ENCODE measurements at places on chromosomes 12 and 14.

GRCh38 chr14:105622329-105622955, 96.1 kb downstream of the TMEM121 start:
- H3K36me3 ChIP-seq = no peaks in the 10 kb centered on the region
- H3K27me3 ChIP-seq = no peaks in the 10 kb centered on the region

DNA sequence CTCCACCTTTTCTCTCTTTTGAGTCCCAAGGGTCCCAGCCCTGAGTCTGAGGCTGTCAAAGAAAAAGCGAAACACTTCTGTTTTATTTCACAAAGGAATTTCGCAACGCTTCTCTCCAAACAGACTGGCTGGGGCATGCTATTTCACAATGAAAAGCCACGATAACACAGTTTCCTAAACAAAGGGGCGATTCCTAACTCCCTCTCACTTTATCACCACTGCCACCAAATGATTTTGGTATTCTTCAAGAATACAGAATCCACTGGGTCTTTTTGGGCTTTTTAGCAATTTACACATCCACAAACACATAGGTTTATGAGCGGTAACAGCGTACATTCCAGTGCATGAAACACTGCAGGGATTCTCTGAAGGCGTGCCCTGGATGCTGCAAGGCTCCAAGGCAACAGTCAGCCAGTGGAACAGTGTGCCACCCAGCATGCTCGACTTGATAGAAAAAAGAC, 161.2 kb downstream of the DAD1 start:
- H3K4me3 ChIP-seq = no peak overlapping the region
- peak; percentile 64 for DNase-seq
- H3K36me3 ChIP-seq = no peaks in the 10 kb centered on the region
- no peaks in the 10 kb centered on the region for H3K27me3 ChIP-seq
- no peak overlapping the region for H3K27ac ChIP-seq

- no peaks in the 10 kb centered on the region for H3K27me3 ChIP-seq
- no peak for DNase-seq
- no peak overlapping the region for H3K4me3 ChIP-seq
- H3K4me1 ChIP-seq = no peaks in the 10 kb centered on the region
Measured at GRCh38 chr12:129903092-129903945, 506 bp downstream of the TMEM132D start.

- no peaks in the 10 kb centered on the region for H3K27me3 ChIP-seq
- no peaks in the 10 kb centered on the region for H3K4me1 ChIP-seq
- no peak overlapping the region for H3K27ac ChIP-seq
- DNase-seq = no peak
- H3K4me3 ChIP-seq = no peak overlapping the region
Measured at GRCh38 chr14:39229601-39230110, 4.1 kb upstream of the MIA2 start.

DNA sequence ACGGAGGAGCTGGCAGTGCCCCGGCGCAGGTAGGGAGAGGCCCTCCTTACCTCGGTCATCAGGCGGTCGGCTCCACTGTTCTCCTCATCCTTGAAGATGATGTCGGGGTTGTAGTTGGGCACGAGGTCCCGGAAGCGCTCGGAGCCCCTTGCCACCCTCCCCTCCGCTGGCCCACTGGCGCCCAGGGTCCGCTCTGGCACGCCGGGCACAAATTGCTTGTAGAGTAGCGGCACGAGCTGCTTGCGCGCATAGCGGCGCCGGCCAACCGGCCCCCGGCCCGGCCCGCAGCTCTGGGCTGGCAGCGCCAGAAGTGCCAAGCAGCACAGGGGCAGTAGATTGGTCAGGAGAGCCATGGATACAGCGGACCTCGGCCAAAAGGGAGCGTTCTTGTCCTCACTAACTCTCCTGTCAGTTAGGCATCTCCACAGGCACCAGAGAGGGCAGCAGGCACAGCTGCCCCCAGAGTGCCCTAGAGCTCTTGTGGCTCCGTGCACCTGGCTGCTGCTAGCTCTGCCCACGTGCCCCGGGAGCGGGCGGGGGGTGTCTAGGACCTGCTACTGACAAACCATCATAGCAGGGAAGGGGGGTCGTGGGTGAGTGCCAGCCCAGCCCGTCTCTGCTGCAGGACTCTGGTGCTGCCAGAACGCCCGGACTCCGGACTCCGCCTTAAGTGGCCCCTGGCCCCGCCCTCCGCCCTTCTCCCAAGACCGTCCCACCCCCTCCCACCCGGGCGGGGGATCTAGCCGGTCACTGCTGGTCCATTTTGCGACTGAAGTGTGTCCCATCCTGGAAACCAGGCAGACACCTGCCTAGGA, at the start of gene DHH:
TSS of gene DHH (minus strand) at position 642 of the 815 bp plus-strand sequence. CDS start at position 353, 289 bp downstream.
- peaks cover 51% of the 10 kb centered on the region for H3K4me1 ChIP-seq
- no peaks in the 10 kb centered on the region for H3K27me3 ChIP-seq
- H3K27ac ChIP-seq = no peak within 1 kb of the TSS
- peaks cover 28% of the 10 kb centered on the region for H3K36me3 ChIP-seq
- DNase-seq = no peak
- peak within 1 kb of the TSS; percentile 40 for H3K4me3 ChIP-seq

DNA sequence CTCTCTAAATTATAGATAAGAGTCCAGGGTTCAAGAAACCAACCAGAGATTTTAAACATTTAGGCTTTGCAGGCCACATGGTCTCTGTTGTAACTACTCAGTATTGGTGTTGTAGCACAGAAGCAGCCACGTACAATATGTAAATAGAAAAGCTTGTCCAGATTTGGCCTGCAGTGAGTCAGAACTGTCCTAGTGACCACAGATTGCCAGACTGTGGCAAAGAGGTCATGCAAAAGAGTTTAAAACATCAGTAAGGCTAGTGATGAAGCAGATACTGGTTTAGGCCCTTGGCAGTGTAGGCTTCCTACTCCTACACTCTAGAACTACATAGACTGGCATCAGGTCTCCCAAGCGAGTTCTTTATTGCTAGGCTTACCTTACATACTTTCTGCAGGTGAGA, 117.6 kb upstream of the GARIN6 start:
- no peaks in the 10 kb centered on the region for H3K36me3 ChIP-seq

DNA sequence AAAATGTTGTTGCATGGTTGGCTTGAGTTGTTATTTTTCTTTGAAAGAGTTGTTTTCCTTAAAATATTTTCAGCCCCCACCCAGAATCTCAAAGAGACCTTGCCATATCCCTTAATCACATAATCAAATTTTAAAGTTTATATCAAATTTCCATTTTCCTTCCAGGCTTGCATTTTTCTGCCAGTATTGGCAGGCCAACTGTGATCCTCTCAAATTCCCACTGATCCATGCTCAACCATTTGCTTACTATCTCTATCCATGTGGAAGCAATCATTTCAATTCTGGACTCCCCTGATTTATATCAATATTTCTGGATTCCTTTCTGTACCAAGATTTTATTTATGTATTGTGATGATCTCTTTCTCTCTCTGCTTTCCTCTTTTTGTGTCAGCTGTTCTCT, 64.2 kb upstream of the PYGL start:
- H3K36me3 ChIP-seq = no peaks in the 10 kb centered on the region
- H3K27me3 ChIP-seq = no peaks in the 10 kb centered on the region
- no peaks in the 10 kb centered on the region for H3K4me1 ChIP-seq

GRCh38 chr12:105433804-105434203, 103.3 kb downstream of the C12orf75 start:
- no peak overlapping the region for H3K27ac ChIP-seq
- DNase-seq = no peak
- no peaks in the 10 kb centered on the region for H3K4me1 ChIP-seq
- no peaks in the 10 kb centered on the region for H3K27me3 ChIP-seq

GRCh38 chr14:100118396-100119011, 40.9 kb downstream of the DEGS2 start:
- H3K27ac ChIP-seq = no peak overlapping the region
- no peak for DNase-seq
- H3K27me3 ChIP-seq = no peaks in the 10 kb centered on the region
- no peak overlapping the region for H3K4me3 ChIP-seq

- no peaks in the 10 kb centered on the region for H3K4me1 ChIP-seq
- no peak overlapping the region for H3K4me3 ChIP-seq
- H3K36me3 ChIP-seq = no peaks in the 10 kb centered on the region
- H3K27ac ChIP-seq = no peak overlapping the region
- DNase-seq = no peak
Measured at GRCh38 chr12:14643251-14643650, 53.1 kb downstream of the GUCY2C start.

DNA sequence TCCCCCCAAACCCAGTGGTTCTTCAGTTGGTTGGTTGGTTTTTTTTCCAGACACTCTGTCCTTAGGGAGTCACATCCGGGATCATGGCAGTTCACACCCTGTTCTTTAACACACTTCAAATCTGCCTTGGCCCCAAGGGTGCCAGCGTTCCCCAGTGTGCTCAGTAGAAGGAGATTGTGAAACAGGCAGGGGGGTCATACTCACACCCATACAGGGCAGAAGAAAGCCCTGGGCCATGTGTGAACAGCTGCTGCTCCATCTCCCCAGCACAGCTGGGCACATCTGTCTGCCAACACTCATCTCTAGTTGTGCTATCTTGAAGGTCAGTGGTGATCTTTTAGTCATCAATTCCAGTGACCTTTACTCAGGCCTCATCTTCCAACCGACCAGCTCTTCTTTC, 64.4 kb upstream of the FUT8 start:
- H3K27ac ChIP-seq = no peak overlapping the region
- no peaks in the 10 kb centered on the region for H3K4me1 ChIP-seq
- H3K27me3 ChIP-seq = no peaks in the 10 kb centered on the region
- DNase-seq = no peak
- no peaks in the 10 kb centered on the region for H3K36me3 ChIP-seq

DNA sequence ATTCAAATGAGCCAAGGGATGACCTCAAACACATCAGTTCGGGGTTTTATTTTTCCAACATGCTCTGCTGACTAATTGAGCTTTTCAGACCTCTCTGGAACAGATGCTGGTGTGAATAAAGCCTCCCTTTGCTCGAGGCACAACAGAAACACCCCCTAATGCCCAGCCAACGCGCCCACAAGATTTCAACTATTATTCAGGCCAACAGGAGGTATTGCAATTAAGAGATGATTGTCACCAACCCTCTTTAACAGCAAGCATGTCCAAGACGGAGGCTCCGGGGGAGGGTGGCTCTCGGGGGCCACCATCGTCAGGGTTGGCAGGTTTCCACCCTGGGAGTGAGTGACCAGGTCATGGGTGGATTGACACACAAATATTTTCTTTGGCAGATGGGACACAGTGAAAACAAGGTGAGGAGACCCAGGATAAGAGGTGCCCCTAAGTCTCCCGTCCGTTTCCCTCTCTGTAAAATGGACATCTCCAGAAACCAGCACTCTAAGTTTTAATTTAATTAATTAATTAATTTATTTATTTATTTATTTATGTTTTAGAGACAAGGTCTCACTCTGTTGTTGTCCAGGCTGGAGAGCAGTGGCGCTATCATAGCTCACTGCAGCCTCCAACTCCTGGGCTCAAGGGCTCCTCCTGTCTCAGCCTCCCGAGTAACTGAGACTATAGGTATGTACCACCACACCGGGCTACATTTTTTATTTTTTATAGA, 56.1 kb downstream of the MAP1LC3B2 start:
- DNase-seq = no peak
- H3K27me3 ChIP-seq = no peaks in the 10 kb centered on the region
- H3K27ac ChIP-seq = no peak overlapping the region
- no peaks in the 10 kb centered on the region for H3K36me3 ChIP-seq
- no peak overlapping the region for H3K4me3 ChIP-seq

DNA sequence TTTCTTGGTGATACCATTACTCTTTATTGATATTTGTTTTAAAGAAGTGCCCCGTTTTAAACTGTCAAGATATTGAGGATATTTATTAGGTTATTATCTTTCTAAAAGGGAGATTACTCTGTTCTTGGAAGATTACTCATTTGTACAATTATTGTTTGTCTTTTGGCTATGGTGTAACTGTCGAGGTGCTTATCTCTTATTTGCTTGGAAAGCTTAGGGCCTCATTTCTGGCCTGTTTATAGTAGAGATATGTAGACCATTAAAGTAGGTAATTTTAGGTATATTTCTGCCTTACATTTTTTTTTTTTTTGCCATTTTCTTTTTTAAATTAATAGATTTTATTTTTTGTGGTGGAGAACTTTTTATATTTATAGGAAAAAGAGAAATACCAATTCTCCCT, 74.2 kb downstream of the KTN1 start:
- no peak overlapping the region for H3K4me3 ChIP-seq
- no peaks in the 10 kb centered on the region for H3K4me1 ChIP-seq
- H3K27me3 ChIP-seq = no peaks in the 10 kb centered on the region
- no peak for DNase-seq
- H3K36me3 ChIP-seq = peaks cover 63% of the 10 kb centered on the region
- H3K27ac ChIP-seq = no peak overlapping the region

DNA sequence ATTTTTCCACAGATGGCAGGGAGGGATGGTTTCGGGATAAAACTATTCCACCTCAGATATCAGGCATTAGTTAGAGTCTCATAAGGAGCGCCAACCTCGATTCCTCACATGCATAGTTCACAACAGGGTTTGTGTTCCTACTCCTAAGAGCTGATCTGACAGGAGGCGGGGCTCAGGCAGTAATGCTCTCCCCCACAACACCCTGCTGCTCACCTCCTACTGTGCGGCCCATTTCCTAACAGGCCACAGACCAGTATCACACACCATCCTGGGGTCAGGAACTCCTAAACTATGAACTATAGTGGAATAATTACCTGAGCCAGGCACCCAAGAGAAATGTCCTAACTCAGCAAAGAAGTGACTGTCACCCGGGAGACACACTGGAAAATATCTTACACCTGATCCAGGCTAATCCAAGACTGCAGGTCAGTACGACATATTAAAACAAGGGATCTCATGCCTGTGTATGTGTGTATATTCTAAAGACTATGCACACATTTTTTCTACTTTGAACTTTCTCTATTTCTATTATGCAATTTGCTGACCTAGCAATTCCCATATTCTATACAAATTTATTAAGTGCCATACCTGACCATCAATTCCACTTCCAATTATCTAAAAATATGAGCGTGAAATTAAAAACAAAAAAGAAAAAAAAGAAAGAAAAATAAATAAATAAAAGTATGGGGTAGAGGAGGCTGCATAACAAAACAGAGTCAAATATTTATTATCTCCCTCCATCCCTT, 4.7 kb downstream of the NAA25 start:
- H3K36me3 ChIP-seq = peaks cover 9% of the 10 kb centered on the region
- no peaks in the 10 kb centered on the region for H3K27me3 ChIP-seq
- no peak overlapping the region for H3K4me3 ChIP-seq
- H3K4me1 ChIP-seq = no peaks in the 10 kb centered on the region
- no peak overlapping the region for H3K27ac ChIP-seq

- DNase-seq = no peak
- H3K4me1 ChIP-seq = peaks cover 9% of the 10 kb centered on the region
- H3K36me3 ChIP-seq = no peaks in the 10 kb centered on the region
- H3K4me3 ChIP-seq = no peak overlapping the region
Measured at GRCh38 chr12:13606290-13606689, 375.1 kb downstream of the GRIN2B start.

DNA sequence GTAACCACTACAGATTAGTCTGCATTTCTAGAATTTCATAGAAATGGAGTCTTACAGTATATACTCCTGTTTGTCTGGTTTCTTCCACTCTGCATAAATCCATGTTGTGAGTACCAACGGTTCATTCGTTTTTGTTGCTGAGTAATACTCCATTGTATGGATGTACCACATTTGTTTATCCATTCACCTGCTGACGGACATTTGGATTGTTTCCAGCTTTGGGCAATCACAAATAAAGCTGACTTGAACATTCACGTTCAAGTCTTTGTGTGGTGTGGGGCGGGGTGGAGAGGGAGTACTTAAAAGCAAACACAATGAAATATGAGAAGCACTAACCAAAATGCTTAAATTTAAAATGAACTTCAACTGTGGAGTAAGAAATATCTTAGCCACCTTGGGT, 7.1 kb downstream of the HECTD4 start:
- H3K36me3 ChIP-seq = no peaks in the 10 kb centered on the region
- DNase-seq = no peak
- no peaks in the 10 kb centered on the region for H3K4me1 ChIP-seq

- H3K4me1 ChIP-seq = no peaks in the 10 kb centered on the region
- H3K4me3 ChIP-seq = no peak overlapping the region
- H3K27ac ChIP-seq = no peak overlapping the region
- no peaks in the 10 kb centered on the region for H3K36me3 ChIP-seq
- no peak for DNase-seq
Measured at GRCh38 chr12:126147321-126147720, 1082.1 kb downstream of the AACS start.
